ENCODE measurements at places on chromosomes 7 and 10.

GRCh38 chr7:39392151-39392550 is 174.1 kb upstream of the YAE1 start:
- DNase-seq = no peak

DNA sequence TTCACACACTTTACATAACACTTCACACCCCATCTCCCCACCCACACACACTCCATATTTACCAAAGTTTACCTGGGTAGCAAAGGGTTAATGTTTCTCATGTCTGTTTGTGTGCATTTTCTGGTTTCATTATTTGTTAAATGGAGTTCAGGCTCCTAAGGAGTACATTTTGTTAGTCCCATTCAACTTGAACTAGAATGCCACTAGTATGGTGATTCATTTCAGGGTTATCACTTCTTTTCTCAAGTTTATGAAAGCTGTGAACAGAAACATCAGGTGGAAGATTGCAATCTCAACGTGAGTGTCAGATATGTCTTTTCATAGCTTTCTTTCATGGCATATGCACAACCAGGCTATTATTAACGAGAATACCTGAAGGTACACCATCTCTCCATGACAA is 1027.5 kb downstream of the GATA3 start:
- no peak for DNase-seq

GRCh38 chr10:12418725-12419261 is 69.4 kb downstream of the CAMK1D start:
- no peak for DNase-seq

DNA sequence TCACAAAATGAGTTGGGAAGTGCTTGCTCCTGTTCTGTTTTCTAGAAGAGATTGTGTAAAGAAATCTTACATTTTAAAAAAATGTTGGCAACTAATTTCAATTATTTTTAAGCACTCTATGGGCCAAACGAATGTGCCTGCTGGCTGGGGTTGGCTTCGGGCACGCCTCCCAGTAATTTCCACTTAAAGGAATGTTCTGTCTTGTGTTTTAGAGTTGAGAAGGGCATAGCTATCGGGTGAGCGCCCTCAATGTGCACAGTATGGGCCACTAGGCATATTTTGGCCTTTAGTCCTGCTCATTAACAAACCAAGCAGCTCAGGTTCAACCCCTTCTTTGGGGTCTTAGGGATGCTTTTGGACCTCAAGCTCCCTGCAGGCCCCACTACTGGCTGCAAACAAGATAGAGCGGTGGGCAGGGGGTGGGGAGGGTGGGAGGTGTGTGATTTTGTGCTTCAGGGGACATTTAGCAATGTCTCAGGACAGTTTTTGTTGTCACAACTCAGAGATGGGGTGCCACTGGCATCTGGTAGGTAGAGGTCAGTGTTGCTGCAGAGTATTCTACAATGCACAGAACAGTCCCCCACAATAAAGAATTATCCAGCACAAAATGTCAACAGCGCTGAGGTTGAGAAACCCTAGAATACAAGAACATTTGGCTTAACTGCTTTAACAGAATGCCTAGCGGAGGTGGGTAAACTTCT is 40.7 kb downstream of the TACC2 start:
- DNase-seq = no peak

DNA sequence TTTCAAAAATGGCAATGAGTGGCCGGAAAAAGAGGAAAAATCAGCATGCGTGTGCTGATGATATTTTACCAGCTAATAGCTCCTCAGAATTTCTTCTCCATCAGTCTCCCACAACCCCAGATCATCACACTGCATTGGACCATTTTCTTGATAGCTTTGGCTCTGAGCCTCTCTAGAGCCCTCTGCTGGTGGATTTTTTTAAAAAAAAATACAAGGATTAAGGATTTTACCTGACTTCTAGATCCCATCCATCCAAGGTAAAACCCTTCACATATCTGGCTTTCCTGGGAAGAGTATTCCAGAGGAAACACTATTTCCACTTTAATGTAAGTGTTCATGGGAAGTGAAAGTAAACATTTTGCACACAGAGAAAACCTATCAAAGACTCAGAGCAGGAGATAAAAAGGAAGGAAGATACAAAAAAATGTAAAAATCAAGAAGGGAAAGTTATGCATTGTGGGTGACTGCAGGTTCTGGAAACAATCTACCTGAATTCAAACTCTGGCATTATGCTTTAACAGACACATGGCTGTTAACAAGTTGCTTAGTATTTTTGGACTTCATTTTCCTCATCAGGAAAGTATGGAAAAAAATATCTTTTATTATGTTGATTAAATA is 380.9 kb downstream of the LRRTM3 start:
- DNase-seq = no peak

- no peak for DNase-seq
Measured at GRCh38 chr10:96389785-96390184, 31.0 kb upstream of the OPALIN start.

- DNase-seq = no peak
Measured at GRCh38 chr7:151237244-151238189, 5.2 kb downstream of the CHPF2 start.

- DNase-seq = no peak
Measured at GRCh38 chr10:962342-962741, 25.9 kb upstream of the GTPBP4 start.

DNA sequence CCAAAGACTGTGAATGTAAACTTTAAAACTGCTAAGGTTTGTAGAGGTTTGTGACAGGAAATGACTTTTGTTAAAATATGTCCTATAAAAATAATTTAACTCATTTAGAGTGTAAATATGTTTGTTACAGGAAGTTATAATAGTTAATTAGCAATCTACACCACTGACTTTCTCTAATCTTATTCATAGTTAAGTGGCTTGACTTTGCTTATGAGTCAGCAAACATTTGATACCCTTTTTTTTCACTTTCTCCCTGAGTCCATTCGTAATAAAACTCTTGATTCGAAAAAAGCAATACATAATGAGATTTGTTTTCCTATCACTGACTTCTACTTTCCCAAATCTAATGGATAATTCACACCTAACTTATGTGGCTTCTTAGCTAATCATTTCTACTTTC is 317.7 kb upstream of the SEMA3C start:
- no peak for DNase-seq

All from HFF-Myc (cell line).